Dermis microvascular lymphatic vessel endothelial cell (primary cell): ENCODE measurements at places on chromosomes 16 and 17.
A peak's percentile ranks its signal among the peaks of the same experiment; 100 is the strongest.

DNA sequence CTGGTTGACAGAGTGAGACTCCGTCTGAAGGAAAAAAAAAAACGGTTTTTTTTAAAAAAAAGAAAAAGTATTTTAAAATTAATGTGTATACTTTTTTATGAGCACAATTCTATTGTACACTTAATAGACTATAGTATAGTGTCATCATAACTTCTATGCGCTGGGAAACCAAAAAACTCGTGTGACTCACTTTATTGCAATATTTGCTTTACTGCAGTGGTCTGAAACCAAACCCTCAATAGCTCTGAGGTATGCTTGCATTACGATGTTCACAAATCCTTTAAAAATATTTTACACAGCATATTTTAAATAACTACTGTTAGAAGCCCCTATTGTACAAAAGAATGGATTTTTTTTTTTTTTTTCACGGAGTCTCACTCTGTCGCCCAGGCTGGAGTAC lies 12.4 kb upstream of the MAP2K6 start:
- DNase-seq, result no peak

- no peak for DNase-seq
Observed at GRCh38 chr17:71464751-71465150, 656.1 kb upstream of the SOX9 start.

DNA sequence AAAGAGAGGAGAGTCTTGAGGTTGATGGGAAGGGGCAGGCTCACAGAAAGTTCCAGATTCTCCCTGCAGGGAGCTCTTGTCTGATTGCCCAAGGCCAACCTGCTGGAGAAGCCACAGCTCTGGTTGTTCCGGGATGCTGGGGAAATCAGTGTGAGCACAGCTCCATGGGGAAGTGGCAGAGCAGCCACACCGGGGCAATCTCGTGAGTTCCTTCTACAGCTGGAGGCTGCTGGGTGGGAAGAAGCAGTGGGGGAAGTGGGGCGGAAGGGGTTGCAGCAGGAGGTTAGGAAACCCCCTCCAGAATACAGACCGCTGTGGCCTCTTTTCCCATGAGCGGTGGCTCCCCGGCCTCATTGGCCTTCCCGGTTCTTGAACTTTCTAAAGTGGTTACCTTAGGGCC lies 34.0 kb downstream of the KIAA0513 start:
- no peak for DNase-seq

- DNase-seq, result no peak
Observed at GRCh38 chr16:69858191-69859104, 92.7 kb upstream of the CLEC18A start.

DNA sequence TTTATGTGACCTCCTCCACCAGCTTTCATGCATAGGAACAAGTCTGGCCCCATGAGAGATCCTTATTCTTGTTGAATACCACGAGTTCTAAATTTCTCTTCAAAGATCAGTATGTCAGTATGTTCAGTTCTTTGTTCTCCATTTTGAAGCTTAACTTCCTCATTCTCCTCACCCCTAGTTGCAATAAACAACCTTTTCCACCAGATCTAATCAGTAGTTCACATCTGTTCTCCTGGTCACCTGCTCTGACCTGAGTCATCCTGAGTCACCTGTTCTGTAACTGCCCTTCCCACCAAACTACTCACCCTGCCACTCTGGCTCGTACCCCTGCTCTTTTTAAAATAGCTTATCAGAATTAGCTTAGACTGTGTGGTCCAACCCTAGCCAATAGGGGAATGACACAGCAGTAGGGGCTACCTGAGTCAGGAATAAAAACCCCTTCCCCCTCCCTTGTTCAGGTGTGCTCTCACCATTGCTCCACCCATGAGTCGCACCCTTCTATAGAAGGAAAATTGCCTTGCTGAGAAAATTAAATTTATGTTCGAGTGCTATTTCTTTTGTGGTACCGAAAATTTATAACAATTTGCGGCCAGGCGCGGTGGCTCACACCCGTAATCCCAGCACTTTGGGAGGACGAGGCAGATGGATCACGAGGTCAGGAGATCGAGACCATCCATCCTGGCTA lies 94.6 kb downstream of the EMP2 start:
- DNase-seq, result no peak

DNA sequence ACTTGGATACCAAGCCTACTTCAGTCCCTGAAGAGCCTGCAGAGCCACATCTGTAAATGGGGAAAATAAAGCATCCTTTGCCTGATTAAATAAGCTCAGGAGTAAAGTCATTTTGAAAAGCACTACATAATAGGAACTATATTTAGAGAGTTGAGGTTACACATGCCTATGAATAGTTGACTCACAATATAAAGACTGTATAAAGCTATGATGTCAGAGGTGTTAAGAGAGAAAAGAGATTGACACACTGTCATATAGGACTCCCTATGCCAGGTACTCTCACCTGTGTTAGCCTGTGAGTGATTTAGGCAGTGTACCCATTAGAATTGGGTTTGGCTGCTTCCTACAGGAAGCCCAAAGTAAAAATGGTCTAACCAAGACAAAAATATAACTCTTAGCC lies 87.7 kb upstream of the CRHR1 start:
- no peak for DNase-seq

- no peak for DNase-seq
Observed at GRCh38 chr17:17403065-17403464, 73.7 kb upstream of the MED9 start.

- no peak for DNase-seq
Observed at GRCh38 chr16:8712589-8713361, 38.4 kb downstream of the ABAT start.

DNA sequence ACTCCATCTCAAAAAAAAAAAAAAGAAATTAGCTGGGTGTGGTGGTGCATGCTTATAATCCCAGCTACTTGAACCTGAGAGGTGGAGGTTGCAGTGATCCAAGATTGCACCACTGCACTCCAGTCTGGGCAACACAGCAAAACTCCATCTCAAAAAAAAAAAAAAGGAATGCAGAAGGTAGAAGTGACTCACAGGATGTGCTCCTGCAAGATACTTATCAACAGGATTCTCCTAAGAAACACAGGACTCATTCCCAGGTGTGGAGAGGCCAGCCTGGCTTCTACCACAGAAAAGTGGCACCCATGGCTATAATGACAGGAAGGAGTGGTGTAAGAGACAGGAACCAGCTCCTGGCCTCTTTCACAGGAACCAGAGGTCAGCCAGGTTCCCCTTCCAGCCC lies 13.8 kb downstream of the ELMO3 start:
- peak; percentile 49 for DNase-seq

GRCh38 chr16:77663711-77664110 lies 58.6 kb upstream of the NUDT7 start:
- DNase-seq, result no peak

- DNase-seq, result no peak
Observed at GRCh38 chr17:22694362-22695227, 1002.3 kb downstream of the KCNJ18 start.
